Fibroblast of lung (primary cell): ENCODE measurements at places on chromosomes 13 and 19. TPM values are rescaled to one million over a fixed set of nuclear protein-coding genes. Genes with fewer than 3 reads are reported as not detected.
A peak's percentile ranks its signal among the peaks of the same experiment; 100 is the strongest.

DNA sequence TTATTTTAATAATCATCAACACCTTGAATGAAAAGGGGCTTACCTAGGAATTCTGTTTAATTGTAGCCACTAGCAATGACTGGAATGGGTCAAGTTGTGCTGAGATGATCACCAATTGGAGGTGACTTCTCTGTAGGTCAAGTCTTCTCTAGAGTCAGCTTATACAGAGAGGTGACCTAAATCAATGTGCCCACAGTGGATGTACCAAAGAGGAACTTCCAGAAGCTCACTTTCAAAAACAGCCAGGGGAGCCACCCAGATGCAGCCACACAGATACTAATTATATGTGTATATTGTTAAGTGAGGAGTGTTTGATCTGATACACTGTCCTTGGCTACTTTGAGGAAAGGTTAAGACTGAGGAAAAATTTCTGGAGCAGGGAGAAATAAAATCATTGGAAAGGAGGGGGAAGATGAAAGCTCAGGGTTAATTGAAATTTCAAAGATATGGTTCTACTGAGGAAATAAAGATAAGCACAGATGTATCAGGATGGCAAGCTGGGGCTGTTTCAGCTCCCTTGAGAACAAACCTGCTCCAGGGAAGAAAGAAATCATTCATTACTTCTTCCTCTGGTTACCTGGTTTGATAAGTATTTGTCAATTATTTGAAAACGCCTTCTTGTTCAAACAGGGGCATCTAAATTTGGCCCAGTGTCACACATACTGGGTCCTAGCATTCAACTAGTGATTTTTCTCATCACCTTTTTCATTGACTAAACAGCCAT is 5.1 kb downstream of the GPR183 start:
- no peaks in the 10 kb centered on the region for H3K4me1 ChIP-seq
- no peak overlapping the region for H3K4me3 ChIP-seq
- DNase-seq = no peak
- no peaks in the 10 kb centered on the region for H3K27me3 ChIP-seq
- H3K36me3 ChIP-seq = no peaks in the 10 kb centered on the region

GRCh38 chr19:53432088-53432661 is 391 bp downstream of the ZNF761 start:
- H3K27ac ChIP-seq = peak overlapping the region; percentile 82
- H3K4me3 ChIP-seq = peak overlapping the region; percentile 88
- no peaks in the 10 kb centered on the region for H3K4me1 ChIP-seq
- no peaks in the 10 kb centered on the region for H3K27me3 ChIP-seq

DNA sequence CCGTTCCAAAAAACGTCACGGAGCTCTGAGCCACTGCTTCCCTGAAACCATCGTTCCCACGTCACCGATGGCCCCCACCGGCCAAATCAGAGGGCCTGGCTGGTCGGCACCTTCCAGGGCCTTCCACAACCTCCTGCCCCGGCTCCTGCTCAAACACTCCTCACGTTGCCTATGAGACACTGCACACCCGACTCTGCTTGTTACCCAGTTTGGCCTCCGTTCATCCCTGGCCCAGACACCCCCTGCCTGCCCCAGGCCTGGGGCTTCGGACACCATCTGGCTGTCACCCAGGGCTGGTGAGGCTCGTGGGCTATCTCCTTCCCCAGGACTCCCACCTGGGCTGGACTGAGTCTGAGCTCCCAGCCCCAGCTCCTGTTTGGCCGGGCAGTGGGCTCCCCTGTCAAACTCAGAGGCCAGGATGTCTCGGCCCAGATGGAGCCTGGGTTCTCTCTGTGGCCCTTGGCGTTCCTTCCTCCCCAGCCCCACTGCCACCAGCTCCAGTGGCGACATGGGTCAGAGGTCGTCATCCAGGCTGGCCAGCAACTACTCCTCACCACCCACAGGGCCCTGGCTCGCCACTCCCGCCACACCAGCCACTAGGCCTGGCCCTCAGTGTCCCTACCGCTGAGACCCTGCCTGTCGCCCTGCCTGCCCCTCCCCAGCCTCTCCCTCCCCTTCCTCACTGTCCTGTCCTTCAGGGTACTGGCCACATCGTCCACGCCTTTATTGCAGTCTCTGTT is 17.7 kb downstream of the CERS1 start:
- H3K27ac ChIP-seq = no peak overlapping the region
- DNase-seq = no peak
- no peaks in the 10 kb centered on the region for H3K4me1 ChIP-seq
- H3K36me3 ChIP-seq = no peaks in the 10 kb centered on the region
- H3K27me3 ChIP-seq = no peaks in the 10 kb centered on the region
- H3K4me3 ChIP-seq = no peak overlapping the region

DNA sequence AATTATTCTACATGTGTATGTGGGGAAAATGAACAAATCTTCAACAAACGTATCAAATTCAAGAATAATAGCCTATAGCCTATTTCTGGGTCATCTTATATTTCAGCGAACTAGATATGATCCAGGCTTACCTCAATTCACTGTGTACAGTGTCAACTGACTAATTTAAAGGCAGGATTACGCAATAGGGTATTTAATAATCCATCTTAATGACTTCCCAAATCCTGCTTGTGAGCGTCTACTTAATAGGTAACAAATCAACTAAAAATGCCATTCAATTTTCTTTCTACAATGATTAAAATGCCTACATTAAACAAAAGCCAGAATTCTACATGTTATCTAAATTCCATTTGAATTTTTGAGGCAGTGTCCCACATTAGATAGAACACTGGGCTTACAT is 67.0 kb downstream of the USP12 start:
- no peak overlapping the region for H3K4me3 ChIP-seq
- no peaks in the 10 kb centered on the region for H3K4me1 ChIP-seq
- DNase-seq = no peak
- H3K27me3 ChIP-seq = no peaks in the 10 kb centered on the region
- H3K27ac ChIP-seq = no peak overlapping the region
- no peaks in the 10 kb centered on the region for H3K36me3 ChIP-seq

DNA sequence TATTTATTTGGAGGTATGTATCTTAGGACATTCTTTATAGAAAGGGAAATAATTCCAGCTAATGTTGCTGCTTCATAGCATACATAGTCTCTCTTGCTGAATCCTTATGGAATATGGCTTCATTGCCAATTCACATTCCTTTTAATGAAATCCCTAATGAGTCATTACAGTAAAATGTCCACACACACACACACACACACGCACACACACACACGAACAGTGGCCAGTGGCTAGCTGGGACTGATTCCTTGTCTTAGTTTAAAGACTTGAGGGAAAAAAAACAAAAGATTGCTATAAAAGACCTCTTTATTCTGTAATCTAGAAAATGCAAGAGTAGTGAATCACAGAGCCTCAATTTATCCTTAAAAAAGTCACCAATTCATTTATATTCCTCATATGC is 301.6 kb downstream of the SLITRK6 start:
- peak; percentile 98 for DNase-seq
- H3K4me1 ChIP-seq = peaks cover 9% of the 10 kb centered on the region
- no peaks in the 10 kb centered on the region for H3K36me3 ChIP-seq
- H3K27me3 ChIP-seq = no peaks in the 10 kb centered on the region

DNA sequence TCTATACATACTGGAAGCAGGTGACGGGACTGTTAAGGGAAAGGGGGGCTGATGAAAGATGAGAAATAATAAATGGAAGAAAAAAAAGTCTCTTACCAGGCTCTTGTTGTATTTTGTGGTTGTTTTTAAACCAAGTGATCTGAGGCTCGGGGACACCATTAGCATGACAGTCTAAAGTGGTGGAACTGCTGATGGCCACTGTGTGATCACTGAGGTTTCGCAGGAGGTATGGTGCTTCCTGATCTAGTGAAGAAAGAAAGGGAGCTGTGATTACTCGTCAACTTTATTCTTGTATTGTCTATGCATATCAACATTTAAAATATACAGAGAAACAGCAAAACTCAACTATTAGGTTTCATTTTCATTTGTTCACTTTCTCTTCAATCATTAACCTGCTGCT is 110.1 kb downstream of the FLT1 start:
- no peak overlapping the region for H3K4me3 ChIP-seq
- H3K36me3 ChIP-seq = no peaks in the 10 kb centered on the region
- no peaks in the 10 kb centered on the region for H3K4me1 ChIP-seq
- H3K27me3 ChIP-seq = no peaks in the 10 kb centered on the region

DNA sequence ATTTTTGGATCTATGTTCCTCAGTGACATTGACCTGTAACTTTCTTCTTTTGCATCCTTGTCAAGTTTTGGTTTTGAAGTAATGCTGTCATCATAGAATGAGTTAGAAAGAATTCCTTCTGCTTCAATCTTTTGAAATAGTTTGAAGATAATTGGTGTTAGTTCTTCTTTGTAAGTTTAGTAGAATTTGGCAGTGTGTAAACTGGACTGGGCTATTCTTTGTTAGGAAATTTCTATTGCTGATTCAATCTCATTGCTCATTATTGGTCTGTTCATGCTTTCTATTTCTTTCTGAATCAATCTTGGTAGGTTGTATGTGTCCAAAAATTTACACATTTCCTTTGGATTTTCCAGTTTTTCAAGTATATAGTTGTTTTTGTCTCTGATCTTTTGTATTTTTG is 101.7 kb upstream of the SPRY2 start:
- DNase-seq = no peak
- no peaks in the 10 kb centered on the region for H3K36me3 ChIP-seq
- no peak overlapping the region for H3K27ac ChIP-seq

GRCh38 chr19:2727640-2727944 is 6.4 kb upstream of the DIRAS1 start:
- no peak for DNase-seq
- peaks cover 4% of the 10 kb centered on the region for H3K4me1 ChIP-seq
- H3K36me3 ChIP-seq = no peaks in the 10 kb centered on the region
- peaks cover 8% of the 10 kb centered on the region for H3K27me3 ChIP-seq
- no peak overlapping the region for H3K27ac ChIP-seq

DNA sequence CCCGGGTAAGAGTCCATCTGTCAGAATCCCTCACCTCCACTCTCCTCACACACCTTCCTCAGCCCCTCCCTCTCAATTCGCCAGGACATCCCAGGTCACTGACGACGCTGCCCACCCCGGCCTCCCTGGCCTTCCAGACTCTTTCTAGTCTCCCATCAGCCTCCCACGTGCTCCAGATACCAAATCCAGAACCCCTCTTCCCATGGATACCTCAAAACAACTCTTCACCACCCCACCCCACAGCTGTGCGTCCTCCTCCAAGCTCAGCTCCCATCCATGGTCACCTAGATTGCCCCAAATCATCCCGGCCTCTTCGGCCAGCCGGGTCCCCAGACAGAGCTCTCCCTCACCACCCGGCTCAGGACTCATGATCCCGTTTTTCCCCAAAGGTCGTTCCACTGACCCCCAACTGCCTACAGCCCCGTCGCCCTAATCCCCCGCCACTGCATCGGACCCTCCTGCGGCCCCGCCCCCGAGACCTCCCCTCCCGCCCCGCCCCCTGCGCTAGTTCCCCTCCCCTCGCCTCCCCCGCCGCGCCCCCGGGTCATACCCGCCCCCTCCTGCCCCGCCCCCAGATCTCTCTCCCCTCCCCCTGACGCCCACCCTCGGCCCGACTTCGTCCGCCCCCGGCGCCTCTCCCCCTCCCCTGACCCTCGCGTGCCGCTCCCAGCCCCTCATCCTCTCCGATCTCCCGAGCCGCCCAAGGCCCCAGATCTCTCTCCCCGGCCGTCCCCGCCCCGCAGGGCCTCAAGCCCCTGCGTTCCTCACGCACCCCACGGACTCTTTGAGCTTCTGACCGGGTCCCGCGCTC is 546 bp downstream of the UBXN6 start:
- peak overlapping the region; percentile 92 for H3K27ac ChIP-seq
- peak overlapping the region; percentile 94 for H3K4me3 ChIP-seq
- DNase-seq = peak; percentile 59
- peaks cover 15% of the 10 kb centered on the region for H3K4me1 ChIP-seq
- no peaks in the 10 kb centered on the region for H3K27me3 ChIP-seq

DNA sequence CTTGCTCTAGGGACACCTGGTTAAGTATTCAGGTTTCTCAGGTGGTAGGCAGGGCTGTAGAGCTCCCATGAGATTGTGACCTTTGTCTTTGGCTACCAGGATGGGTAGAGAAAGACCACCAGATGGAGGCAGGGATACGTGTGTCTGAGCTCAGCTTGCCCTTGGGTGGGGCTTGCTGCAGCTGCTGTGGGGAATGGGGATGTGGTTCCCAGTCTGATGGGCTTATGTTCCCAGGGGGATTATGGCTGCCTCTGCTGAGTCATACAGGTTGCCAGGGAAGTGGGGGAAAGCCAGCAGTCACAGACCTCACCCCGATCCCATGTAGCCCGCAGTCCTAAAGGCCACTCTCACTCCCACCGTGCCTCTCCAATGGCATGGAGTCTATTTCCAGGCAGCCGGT is 659.9 kb upstream of the KLF12 start:
- H3K4me3 ChIP-seq = no peak overlapping the region
- H3K27ac ChIP-seq = no peak overlapping the region
- H3K27me3 ChIP-seq = no peaks in the 10 kb centered on the region
- H3K36me3 ChIP-seq = no peaks in the 10 kb centered on the region
- H3K4me1 ChIP-seq = no peaks in the 10 kb centered on the region
- no peak for DNase-seq

- DNase-seq = no peak
- H3K27ac ChIP-seq = no peak overlapping the region
- no peaks in the 10 kb centered on the region for H3K36me3 ChIP-seq
- H3K27me3 ChIP-seq = no peaks in the 10 kb centered on the region
- H3K4me1 ChIP-seq = no peaks in the 10 kb centered on the region
These were observed 17.0 kb downstream of the EMP3 start for GRCh38 chr19:48342414-48342738.

- H3K4me3 ChIP-seq = no peak overlapping the region
- H3K27ac ChIP-seq = no peak overlapping the region
- DNase-seq = peak; percentile 58
These were observed 57.9 kb downstream of the RXFP2 start for GRCh38 chr13:31797154-31797775.

- H3K27ac ChIP-seq = no peak overlapping the region
- peak; percentile 80 for DNase-seq
- no peaks in the 10 kb centered on the region for H3K27me3 ChIP-seq
These were observed 121.6 kb upstream of the FRY start for GRCh38 chr13:31909864-31910551.

GRCh38 chr13:27006519-27007161 is 165.0 kb downstream of the USP12 start:
- DNase-seq = peak; percentile 34
- H3K36me3 ChIP-seq = no peaks in the 10 kb centered on the region
- H3K4me1 ChIP-seq = peaks cover 7% of the 10 kb centered on the region
- peak overlapping the region; percentile 57 for H3K4me3 ChIP-seq

- no peak overlapping the region for H3K27ac ChIP-seq
- H3K4me3 ChIP-seq = no peak overlapping the region
- no peaks in the 10 kb centered on the region for H3K4me1 ChIP-seq
- H3K36me3 ChIP-seq = no peaks in the 10 kb centered on the region
These were observed 1586.4 kb upstream of the SPRY2 start for GRCh38 chr13:81927347-81927746.

GRCh38 chr19:47106821-47107201 is 6.8 kb downstream of the ZC3H4 start:
- no peak for DNase-seq
- H3K27ac ChIP-seq = peak overlapping the region; percentile 53
- peaks cover 1% of the 10 kb centered on the region for H3K36me3 ChIP-seq
- H3K27me3 ChIP-seq = no peaks in the 10 kb centered on the region

- no peak overlapping the region for H3K4me3 ChIP-seq
- no peak overlapping the region for H3K27ac ChIP-seq
- no peaks in the 10 kb centered on the region for H3K4me1 ChIP-seq
- no peak for DNase-seq
These were observed 134.7 kb downstream of the LHFPL6 start for GRCh38 chr13:39468306-39468705.

Gene SIGLEC5
- total RNA-seq = not detected in 2 replicates

Gene ZNF534
- total RNA-seq = under 0.01 and 0.17 TPM in 2 replicates

Gene DDX39A
- 28.5 and 36.5 TPM in 2 replicates for total RNA-seq

Gene ZNF20
- total RNA-seq = 4.6 and 8.6 TPM in 2 replicates

Gene TMEM238
- 0.26 and 0.33 TPM in 2 replicates for total RNA-seq
